ENCODE measurements at places on chromosomes 2 and 18.

GRCh38 chr18:23521271-23521670, 18.0 kb downstream of the RMC1 start:
- no peak for DNase-seq

GRCh38 chr2:207530160-207531031, 634 bp downstream of the CREB1 start:
- no peak for DNase-seq

DNA sequence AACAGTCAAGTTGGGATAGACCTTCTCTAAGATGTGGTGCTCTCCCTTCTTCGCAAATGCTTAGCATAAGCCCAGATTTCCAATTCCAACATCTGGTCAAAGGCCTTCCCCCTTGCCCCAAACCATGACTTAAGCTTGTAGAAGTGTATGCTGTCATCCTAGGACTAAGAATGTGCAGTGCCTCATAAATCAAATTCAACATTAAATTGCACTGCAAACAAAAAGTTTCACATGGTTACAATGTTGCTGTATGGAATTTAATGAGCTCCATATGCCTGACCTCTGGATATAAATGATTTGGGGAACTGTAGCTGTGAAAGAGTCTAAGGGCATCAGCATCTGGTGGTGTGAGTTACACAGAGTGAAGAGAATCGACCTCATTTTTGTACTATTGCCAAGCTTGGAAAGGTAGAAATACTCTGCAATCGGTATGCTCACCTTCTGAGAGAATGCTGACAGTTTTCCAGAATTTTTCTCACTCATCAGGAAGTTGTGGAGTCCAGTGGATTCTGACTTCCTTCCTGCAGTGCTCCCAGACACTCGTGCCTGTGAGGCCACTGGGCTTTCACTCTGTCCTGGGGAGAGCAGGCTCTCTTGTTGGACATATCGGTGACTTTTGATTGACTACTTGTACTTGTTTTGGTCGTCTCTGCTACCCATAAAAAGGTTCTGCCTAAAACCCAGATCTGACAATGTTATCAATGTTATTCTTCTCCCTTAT, 40.6 kb downstream of the FASTKD2 start:
- DNase-seq, result no peak

DNA sequence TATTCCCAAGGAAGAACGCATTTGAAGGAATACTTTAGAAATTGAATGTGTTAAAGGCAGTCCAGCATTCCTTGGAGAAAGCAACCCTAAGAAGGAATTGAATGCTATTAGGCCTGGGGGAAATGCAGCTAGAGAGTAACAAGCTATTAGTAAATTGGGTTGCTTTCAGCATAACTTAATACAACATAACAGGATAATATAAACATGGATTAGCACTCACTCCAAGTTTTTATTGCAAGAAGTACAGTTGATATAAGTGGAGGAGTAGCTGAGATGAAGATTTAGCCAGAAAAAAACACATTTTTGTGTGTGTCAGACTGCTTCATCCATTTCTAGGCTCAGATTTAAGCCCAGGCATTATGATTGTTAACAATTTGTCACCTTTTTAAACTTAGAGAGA, 314.6 kb downstream of the MEIS1 start:
- no peak for DNase-seq

DNA sequence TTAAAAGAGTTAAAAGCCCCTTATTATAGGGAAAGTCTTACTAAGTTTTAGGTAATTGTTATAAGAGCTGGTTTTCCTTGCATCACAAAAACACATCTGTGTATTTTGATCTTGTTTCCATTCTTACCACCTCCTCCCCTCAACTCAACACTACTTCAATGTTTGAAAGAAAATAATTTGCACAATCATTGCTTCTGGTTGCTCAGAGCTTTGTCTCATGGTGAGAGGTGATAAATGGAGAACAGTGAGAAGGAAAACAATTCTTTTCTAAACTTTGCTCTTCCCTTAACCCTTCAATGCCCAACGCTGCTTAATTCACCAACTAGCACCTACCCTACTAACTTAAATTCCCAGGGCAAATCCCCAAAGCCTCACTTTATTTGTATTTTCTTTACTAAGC, 268.1 kb upstream of the LINC00305 start:
- DNase-seq, result no peak

- no peak for DNase-seq
Measured at GRCh38 chr2:35938838-35939237, 416.7 kb upstream of the CRIM1 start.

GRCh38 chr2:217797661-217798069, 205.1 kb downstream of the TNS1 start:
- DNase-seq, result no peak

DNA sequence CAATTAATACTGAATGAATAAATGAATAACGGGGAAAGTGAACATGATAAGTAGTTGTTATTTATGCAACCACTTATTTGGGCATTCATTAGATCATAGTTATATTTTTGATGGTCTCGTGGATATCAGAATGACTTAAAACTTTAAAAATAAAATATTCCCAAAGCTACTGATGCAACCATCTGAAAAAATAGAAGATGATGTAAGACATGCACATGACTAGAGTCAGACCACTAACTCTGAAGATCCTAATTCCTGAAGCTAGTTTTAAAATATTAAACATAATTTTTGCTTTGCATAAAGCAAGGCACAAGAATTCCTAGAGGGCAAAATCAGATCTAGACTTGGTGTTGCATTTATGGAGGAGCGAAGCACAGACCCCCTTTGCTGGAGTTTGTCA, 616.1 kb downstream of the IRS1 start:
- DNase-seq, result no peak

GRCh38 chr2:236562434-236562833, 7.2 kb upstream of the ACKR3 start:
- no peak for DNase-seq

DNA sequence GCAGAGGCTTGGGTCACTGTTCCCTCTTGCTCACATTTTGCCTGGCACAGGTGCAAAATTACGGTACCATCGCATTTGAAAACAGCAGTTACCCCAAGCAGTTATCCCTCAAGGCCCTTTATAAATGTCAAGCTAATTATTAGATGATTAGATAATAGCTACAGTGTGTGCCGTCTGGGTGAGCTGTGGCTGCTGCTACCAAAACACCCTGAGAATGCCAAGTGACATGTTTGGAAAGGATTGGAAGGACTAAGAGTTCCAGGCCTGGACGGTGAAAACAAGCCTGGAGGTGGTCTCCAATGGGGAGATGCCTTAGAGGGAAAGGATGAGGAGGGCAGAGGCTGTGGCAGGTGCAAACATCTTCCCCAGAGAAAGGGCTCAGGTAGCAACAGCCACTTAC, 120.6 kb downstream of the CAPN13 start:
- DNase-seq, result no peak

All from dorsolateral prefrontal cortex (tissue), 122 donors.